ENCODE measurements at places on chromosomes 3 and 15.

DNA sequence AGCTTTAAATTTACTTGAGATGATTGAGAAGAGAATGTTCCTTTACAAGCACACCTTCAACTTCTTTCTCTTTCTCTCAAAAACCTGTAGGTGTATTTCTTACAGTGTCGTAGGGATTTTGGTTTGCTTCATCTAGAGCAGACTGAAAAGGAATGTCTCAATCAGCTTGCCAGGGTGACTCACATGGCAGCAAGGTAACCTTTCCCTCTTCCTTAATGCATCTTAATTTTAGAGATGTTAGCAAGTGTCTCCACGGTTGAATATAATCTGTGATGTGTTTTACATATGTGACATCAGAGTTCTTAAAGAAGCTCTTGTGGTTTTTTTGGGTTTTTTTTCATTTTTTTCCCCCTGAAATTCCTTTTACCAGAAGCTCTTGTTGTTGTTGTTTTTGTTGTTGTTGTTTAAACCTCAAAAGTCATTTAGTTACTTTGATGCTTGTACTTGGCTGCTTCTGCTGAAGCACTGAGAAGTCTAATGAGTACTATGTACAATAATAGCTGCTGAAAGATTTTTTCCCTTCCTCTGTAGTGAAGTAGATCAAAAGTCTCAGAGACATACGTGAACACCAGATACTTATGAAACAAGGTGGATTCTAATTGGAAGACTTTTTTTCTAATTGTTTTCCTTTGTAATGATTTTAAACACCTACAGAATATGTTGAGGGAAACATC, 83.1 kb downstream of the RETNLB start:
- no peak for DNase-seq

DNA sequence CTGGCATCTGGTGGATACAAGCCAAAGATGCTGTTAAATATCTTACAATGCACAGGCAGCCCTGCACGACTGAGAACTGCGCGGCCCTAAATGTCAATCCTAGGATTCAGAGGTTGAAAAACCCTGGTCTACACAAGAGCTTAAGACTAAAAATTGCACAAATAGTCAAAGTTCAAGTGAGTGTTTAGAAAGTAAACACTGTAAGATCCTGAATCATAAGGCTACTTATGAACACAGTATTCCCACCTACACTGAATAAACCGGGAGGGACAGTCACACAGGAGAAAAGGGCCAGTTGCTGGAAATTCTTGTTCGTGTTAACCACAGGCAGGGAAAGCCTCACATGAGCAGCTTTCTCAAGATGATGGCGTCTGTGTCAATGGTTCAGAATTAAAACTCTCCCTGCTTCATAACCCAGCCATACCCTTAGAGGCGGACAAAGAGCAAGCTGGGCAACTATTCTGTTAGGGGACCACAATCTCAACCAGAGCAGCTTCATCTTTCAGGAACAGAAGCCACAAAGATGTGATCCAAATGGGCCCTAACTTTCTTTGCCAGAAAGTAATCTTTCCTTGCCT, 37.7 kb downstream of the LRIG1 start:
- DNase-seq: no peak

DNA sequence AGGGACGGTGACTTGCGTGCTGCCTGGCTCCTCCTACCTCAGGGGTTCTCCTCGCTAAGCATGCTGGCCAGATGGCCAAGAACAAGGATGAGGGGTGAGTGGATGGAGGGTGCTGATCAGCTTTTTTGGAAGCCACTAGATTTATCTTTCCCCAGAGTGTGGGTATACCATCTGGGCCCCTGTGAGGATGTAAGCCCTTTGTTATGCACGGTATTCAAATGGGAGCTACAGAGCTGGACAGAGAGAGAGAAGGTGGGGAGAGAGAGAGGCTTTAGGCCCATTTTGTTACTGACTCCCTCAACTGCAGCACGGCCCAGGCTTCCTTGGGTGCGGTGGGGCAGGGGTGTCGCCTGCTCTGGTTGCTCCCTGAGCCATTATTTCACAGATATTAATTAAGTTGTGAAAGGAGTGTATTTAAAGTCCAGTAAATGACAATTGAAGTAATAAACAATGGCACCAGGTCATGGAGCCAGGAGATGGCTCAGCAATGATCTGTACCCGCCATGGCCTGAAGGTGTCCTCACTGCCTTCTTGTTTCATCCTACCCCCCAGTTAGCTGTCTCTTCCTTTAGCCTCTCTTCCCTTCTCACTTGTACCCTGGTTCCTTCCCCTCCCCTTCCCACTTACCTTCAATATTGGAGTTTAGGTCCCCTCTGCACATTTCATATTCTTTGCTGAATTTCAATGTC, 158.0 kb downstream of the CLSTN2 start:
- DNase-seq: no peak

- no peak for DNase-seq
Measured at GRCh38 chr15:72491768-72492167, 17.6 kb downstream of the ARIH1 start.

DNA sequence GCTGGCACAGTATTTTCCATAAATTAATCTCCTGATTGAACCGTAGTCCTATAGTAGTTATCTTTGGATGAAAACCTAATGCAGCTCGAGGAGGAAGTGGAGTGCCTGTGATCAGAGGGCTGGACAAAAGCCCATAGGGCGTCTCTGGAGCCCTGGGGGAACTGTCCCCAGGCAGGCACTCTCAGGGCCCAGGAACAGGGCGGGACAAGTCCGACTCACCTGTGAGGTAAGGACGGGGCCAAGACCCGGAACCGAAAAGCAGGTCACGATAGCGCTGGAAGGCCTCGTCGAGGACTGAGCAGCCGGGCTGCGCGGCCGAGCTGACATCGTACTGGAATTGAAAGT, 341 bp downstream of the HEXA start:
- no peak for DNase-seq

DNA sequence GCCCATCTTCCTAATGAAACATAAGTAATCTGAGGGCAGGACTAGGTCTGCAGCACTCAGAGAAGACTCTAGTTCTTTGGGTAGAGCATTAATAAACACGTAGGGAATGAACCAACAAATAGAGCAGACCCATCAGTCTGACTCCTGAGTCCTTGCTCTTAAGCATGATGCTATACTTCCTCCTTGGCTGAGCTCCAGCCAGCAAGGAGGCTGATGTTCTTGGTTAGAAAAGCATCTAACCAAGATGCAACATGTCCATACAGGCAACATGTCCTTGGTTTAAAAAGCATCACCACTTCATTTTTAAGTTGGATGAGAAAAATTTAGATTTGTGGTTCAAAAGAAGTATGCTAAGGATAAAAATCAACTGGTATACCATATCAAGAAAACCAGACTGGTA, 8.5 kb upstream of the MYH15 start:
- DNase-seq: no peak

DNA sequence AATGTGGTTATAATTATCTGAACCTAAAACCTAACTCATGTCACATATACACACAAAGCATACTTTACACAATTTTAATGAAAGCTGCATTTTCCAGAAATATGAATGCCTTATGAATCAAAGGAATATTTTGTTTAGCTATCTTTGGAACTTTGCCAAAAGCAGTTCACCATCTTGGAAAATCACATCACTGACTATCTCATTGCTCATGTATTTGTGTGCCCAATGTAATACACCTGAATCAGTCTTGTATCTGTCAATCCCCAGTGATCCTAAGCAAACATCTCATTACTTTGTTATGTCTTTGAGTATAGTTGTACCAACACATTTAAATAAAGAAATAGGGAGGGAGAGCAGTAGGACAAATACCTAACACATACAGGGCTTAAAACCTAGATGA, 15.6 kb upstream of the CD47 start:
- no peak for DNase-seq

GRCh38 chr15:83695901-83696425, 42.0 kb downstream of the ADAMTSL3 start:
- DNase-seq: no peak

DNA sequence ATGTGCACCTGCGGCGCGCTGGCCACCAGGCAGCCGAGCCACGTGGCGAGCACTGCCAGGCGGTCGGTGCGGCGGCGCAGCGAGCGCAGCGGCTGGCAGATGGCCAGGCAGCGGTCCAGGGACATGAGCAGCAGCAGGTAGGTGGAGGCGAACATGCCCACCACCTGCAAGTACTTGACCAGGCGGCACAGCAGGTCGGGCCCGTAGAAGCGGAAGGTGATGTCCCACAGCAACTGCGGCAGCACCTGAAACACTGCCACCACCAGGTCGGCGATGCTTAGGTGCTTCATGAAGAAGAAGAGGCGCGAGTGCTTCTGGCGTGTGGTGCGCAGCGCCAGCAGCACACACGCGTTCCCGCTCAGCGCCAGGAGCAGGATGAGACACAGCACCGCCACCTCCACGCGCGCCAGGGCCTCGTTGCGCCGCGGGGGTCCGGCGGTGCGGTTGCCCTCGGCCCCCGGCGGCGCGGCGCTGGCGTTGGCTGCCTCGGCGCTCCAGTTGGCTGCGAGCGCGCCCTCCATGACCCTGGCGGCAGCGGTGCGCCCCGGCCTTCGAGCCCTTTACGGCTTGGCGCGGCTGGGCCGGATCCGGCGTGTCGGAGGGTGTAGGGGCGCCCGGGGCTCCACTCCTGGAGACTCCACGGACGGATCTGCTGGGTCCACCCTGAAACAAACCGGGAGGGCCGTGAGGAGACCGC, 1.6 kb downstream of the OXTR start:
- no peak for DNase-seq

DNA sequence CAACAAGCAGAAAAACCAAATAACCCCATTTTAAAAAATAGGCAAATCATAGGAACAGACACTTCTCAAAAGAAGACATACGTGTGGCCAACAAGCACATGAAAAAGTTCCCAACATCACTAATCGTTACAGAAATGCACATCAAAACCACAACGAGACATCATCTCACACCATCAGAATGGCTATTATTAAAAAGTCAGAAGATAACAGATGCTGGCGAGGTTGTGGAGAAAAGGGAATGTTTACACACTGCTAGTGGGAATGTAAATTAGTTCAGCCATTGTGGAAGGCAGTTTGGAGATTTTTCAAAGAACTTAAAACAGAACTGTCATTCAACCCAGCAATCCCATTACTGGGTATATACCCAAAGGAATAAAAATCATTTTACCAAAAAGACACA, 60.7 kb downstream of the ABI3BP start:
- DNase-seq: no peak

DNA sequence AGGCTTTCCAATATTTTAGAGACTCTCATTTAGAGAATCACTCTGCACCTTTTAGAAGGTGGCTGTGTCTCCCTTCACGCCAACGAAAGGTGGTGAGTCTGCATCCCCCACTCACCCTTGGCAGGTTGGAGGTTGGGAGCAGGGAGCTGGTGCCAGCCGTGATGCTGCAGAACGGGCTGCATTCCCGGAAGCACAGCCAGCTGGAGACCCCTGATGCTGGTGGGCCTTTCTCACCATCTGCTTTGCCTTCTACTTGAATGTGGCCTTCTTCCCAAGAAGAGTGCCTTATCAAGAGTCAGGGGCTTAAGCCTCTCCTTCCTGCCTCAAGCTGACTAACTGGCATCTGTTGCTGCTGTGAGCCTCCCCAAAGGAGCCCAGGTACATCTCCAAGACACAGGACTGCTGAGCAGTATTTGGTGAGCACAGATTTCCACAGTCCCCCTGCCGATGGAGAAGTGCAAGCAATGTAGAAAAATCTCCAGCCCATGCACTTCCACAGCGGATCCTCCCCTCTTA, 17.7 kb upstream of the HEG1 start:
- no peak for DNase-seq

DNA sequence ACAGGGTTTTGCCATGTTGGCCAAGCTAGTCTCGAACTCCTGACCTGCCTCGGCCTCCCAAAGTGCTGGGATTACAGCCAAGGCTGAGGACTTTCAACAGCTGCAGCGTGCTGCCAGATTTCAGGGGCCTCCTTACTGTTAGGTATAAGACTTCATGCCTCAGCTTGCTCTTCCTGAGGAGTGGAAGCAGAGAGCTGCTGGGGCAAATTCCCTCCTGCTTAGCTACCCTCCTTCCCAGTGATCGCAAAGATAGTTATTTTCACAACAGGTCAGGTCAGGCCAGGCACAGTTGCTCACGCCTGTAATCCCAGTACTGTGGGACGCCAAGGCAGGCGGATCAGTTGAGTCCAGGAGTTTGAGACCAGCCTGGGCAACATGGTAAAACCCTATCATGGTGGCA, 2.6 kb upstream of the CPNE9 start:
- DNase-seq: no peak

- no peak for DNase-seq
Measured at GRCh38 chr3:151075869-151076562, 9.4 kb upstream of the MED12L start.

DNA sequence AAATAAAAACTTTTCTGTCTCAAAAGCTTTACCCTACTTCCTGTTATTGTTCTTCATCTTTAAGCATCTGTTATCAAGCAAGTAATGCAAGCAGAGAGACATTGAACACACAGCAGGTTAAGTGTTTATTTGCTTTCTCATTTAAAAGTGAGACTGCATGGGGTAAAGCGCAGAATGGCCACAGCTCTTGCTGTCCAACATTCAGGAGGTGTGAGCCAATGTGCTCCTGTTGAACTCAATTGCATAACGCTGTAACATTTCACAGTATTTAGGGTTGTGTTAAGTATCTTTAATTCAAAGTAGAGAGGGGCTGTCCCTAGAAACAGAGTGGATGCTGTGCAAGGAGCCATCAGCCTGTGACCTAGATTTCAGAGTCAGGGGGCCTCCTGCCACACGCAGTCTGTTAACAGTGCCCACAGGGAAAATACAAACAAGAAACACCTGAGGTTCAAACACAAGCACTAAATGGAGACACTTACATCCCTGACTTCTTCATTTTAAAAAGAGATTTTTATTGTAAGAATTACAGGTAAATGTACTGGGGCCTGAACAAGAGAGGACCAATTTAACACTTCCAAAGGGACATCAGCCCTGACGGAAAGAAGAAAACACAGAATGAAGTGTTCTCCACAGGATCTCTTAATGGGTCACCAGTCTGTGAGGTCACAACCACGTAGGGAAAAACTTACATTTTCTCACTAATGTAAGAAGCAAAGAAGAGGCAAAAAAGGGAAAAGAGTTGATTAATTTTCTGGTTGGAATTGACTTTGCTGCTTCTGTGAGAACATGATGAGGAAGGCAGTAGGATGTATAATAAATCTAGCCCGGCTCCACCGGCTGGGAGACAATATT, 815.1 kb downstream of the VGLL3 start:
- DNase-seq: no peak

DNA sequence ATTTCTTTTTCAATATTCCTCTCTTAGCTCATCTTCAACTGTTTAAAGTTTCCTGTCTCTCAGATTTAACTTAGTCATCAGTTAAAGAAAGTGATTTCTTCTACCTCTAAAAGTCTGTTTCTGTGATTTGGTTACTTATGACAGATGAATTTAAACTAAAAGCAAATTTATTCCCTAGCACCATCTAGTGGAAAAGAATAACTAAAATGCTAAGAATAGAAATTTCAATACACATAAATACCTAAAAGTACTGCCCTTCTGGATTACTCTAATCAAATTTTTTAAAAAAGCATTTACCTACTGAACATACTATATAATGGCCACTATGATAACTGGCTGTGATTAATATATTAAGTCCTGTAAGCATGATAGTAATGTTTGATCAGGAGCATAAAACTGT, 14.0 kb upstream of the ZCWPW2 start:
- DNase-seq: no peak
